GM23248 (cell line): ENCODE measurements at places on chromosomes 11 and 22.

DNA sequence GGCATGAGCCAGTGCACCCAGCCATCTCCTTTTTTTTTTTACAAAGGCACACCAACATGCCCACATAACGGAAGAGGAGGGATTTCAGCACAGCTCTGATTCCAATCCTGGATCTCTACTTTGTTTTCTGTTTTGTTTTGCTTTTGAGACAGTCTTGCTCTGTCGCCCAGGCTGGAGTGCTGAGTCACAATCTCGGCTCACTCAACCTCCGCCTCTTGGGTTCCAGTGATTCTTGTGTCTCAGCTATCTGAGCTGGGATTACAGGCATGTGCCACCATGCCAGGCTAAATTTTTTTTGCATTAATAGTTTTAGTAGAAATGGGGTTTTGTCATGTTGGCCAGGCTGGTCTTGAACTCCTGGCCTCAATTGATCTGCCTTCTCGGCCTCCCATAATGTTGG is 28.1 kb downstream of the VSTM5 start:
- DNase-seq: peak; percentile 16

- DNase-seq: no peak
Observed at GRCh38 chr22:22590136-22590891, 31.2 kb upstream of the PRAME start.

GRCh38 chr11:70578371-70578770 is 180.0 kb downstream of the CTTN start:
- DNase-seq: no peak

DNA sequence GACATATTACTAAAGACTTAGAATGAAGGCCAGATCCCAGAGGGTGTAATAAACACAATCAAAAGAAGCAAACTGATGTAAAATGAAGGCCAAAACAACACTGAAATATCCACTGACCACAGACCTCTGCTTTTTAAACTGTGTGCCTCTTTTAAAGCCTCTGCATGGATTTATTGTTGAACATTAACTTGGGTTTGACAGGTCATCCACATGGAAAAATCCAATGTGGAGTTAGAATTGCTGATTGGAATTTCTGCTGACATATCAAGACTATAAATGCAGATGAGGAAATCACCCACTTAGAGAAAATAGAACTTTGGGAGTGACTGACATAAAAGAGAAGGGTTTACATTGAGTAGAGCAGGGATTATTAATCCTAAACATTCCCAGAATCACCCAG is 853.9 kb upstream of the RAG2 start:
- no peak for DNase-seq

- no peak for DNase-seq
Observed at GRCh38 chr11:130170345-130170744, 10.8 kb downstream of the ST14 start.

DNA sequence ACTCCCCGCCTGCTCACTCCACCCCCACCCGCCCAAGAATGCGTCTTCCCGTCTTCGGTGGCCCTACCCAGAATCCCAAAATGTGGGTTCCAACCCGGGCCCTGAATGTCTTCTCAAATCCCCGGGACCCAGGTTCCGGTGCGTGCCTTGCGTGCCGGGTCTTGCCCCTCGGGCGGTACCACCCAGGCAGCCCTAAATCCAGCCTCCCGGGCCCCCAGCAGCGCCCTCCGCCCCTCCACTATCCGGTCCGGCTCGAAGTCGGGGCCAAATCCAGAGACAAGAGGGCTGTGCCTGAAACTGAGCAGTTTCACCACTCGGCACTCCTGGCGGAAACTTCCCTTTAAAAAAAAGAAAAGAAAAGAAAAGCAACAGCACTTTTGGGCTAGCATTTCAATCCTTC is 16.3 kb upstream of the CCT8L2 start:
- no peak for DNase-seq

DNA sequence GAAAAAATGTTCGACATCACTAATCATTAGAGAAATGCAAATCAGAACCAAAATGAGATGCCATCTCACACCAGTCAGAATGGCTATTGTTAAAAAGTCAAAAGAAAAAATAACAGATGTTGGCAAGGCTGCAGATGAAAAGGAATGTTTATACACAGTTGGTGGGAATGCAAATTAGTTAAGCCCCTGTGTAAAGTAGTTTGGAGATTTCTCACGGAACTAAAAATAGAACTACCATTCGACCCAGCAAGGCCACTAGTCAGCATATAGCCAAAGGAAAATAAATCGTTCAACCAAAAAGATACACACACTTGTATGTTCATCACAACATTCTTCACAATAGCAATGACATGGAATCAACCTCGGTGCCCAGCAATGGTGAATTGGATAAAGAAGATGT is 503.2 kb downstream of the OPCML start:
- no peak for DNase-seq

GRCh38 chr11:83235825-83236224 is 42.3 kb downstream of the ANKRD42 start:
- no peak for DNase-seq

- peak; percentile 14 for DNase-seq
Observed at GRCh38 chr22:42178910-42179519, 48.4 kb upstream of the CYP2D6 start.

GRCh38 chr11:93525601-93526345 is 17.4 kb downstream of the SMCO4 start:
- peak; percentile 81 for DNase-seq

GRCh38 chr11:72786305-72787215 is 7.3 kb downstream of the STARD10 start:
- no peak for DNase-seq

DNA sequence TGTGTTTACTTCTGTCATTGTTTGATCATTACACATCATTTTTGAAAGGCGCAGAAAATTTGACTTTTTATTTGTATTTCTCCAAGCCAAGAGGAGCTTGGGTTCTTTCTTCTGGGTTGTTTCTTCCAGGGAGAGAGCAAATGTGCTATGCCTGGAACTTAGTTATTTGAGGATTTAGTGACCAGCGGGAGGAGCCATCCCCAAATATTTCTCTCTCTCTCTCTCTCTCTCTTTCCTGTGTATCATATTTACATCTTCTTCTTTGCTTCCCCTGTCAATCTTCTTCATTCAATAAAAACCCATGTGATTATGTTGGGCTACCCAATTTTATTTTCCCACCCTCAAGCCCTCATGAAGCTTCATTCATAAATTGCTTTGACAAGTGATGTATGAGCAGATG is 534.5 kb downstream of the LRRC4C start:
- no peak for DNase-seq

- DNase-seq: peak; percentile 49
Observed at GRCh38 chr11:31397239-31397834, 27.7 kb downstream of the DNAJC24 start.
